AG04450 (cell line): ENCODE measurements at places on chromosomes 1 and 21. TPM values are rescaled to one million over a fixed set of nuclear protein-coding genes. Genes with fewer than 3 reads are reported as not detected.

FMOD gene
- polyA plus RNA-seq: 5.4 and 6.6 TPM in 2 replicates

TMEM240 gene
- 5.1 and 7.2 TPM in 2 replicates for polyA plus RNA-seq

MINDY1 gene
- polyA plus RNA-seq: 12.8 and 18.0 TPM in 2 replicates

PRAMEF17 gene
- polyA plus RNA-seq: not detected in 2 replicates

KCNK2 gene
- polyA plus RNA-seq: 19.7 and 22.8 TPM in 2 replicates

RPRD2 gene
- 17.1 and 19.7 TPM in 2 replicates for polyA plus RNA-seq

ADORA3 gene
- polyA plus RNA-seq: not detected in 2 replicates

MATN1 gene
- 0.09 and 0.12 TPM in 2 replicates for polyA plus RNA-seq

SLC25A33 gene
- 3.3 and 4.1 TPM in 2 replicates for polyA plus RNA-seq

FAM163A gene
- polyA plus RNA-seq: not detected in 2 replicates

GNAT2 gene
- 0.06 TPM in 1 of 2 replicates, not detected in the other for polyA plus RNA-seq

CD247 gene
- polyA plus RNA-seq: not detected in 2 replicates

LCE1E gene
- polyA plus RNA-seq: not detected in 2 replicates

OPTC gene
- not detected in 2 replicates for polyA plus RNA-seq

MORC3 gene
- 20.7 and 31.6 TPM in 2 replicates for polyA plus RNA-seq

S100A13 gene
- polyA plus RNA-seq: 310 and 323 TPM in 2 replicates

PTPN7 gene
- polyA plus RNA-seq: not detected in 2 replicates

NKAIN1 gene
- 0.05 and 0.09 TPM in 2 replicates for polyA plus RNA-seq

ICOSLG gene
- polyA plus RNA-seq: 0.06 TPM in 1 of 2 replicates, not detected in the other

TP73 gene
- not detected in 2 replicates for polyA plus RNA-seq

KRTAP19-1 gene
- not detected in 2 replicates for polyA plus RNA-seq

SMYD3 gene
- polyA plus RNA-seq: 37.5 and 39.9 TPM in 2 replicates

SYCP1 gene
- polyA plus RNA-seq: not detected in 2 replicates

MROH9 gene
- polyA plus RNA-seq: not detected in 2 replicates
